ENCODE measurements at places on chromosomes 5 and 9. TPM values are rescaled to one million over a fixed set of nuclear protein-coding genes. Genes with fewer than 3 reads are reported as not detected.

DNA sequence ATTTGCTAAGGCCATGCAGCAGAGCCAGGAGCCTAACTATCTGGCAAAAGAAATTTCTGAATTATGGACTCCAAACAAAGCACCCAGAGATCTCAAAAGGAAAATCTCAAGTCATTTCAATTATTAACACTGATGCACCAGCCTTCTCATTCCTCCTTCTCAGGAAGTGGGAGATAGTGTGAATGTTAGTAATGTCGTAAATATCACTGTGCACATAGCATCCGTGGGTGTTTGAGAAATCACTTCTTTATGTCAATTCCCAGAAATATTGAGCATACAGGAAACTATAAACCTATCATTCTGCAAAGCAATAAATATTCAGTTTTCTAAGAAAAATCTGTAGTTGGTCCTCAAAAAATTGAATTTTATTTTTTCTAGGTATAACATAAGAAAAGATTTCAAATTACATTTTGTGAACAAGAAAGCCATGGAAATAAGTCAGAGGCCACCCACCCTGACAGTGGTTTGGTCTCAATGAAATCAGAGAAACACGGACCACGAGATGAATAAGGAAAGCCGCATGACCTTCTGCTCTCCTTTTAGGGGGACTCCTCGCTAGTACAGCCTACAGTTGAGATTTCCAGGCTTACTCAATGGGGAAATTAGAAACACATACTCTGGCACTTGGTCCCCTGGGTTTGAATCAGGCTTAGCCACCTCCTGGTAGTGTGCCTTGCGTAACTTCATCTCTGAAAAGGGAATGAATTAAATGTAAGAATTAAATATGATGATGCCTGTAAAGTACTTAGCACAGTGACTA lies 120.6 kb downstream of the DIRAS2 start:
- no peak for DNase-seq

DNA sequence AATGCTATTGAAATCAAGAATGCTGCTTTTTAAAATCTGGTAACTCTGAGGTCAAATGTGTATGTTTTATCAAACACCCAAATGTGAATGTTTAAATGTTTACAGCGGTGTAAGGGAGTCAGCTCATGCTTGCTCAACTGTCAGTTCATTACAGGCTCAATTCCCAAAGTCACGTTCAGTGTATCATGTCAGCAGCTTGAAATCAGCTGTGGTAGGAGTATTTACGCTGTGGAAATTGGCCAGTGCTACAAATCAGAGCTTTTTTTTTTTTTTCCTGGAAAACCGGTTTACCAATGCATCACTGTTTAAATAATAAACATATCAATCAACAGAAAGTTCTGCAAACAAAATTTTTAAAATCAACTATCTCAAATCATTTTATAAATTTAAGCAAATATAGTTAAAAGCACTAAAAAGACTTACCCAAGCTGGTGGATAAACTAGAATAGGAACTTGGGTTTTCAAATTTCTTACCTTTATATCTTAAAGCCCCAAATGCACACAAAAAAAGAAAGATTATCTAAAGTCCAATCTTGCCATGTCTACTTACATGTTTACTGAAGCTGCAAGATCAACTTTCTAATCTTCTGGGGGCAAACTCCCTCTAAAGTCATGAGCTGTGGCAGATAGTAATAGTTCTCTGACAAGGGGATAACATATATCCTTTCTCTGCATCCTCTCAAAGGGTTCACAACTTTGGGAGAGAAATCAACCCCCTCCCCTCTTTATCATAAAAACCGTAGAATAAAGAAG lies 57.6 kb upstream of the GRAMD2B start:
- DNase-seq: no peak

DIPK1B gene
- total RNA-seq: 177 TPM

TMEM215 gene
- total RNA-seq: 0.18 TPM

DNA sequence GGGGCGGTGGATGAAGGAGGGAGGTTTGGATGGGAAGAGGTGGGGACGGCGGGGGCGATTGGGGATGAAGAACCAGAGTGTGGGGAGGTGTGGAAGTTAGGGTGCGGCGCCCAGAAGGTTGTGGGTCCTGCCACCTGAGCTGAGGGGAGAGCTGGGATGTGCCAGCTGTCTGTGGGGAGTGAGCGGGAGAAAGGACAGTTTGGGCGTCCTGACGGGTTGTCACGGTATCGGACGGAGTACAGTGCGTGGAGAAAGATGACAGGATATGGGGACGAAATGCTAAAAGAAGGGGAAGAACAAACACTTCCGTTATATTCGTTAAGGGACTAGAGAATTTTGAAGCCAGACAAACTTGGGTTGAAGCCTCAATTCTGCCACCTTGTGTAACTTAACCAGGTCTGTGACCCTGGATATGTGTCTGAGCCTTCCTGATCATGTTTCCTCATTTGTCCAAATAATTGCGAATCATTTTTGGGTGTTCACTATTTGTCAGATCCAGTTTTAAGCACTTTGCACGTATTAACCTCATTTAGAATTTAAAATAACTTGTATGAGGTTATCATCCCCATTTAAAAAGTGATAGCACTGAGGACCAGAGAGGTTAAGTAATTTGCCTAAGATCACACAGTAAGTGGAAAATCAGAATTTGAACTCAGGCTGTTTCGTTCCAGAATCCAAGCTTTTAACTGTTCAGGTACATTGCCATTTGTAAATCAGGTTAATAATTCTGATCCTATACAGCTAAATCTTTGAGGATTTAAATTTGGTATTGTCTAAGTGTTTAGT lies 689 bp downstream of the CNTRL start:
- no peak for DNase-seq

All from pulmonary artery endothelial cell (primary cell).